ENCODE measurements at places on chromosomes 6 and 20.
A peak's percentile ranks its signal among the peaks of the same experiment; 100 is the strongest.

DNA sequence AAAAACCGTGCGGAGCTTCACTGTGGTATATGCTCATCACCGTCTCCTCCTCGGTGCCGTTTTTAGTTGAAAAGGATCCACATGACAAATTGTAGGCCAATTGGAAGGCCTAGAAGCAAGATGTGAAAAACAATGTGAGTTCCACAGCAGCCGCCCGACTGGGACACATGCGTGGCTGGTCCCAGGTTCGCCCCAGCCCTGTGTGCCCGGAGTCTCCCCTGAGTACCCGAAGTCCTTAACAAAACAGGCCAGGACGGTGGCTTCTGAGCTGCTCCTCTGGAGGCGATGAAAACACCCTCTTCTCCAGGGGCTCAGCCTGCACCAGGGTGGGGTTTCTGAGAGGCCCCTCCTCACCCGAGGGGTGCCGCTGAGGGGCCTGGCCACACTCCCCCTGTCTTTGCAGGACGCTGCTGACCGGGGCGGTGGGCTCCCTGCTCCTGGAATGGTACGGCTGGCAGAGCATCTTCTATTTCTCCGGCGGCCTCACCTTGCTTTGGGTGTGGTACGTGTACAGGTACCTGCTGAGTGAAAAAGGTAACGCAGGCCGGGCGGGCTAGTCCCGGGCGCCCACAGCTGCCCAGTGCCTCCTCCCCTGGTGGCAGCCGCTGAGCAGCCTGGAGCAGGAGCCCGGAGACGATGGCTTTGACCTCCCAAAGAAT is 9.8 kb downstream of the SLC17A9 start:
- ATAC-seq: no peak

DNA sequence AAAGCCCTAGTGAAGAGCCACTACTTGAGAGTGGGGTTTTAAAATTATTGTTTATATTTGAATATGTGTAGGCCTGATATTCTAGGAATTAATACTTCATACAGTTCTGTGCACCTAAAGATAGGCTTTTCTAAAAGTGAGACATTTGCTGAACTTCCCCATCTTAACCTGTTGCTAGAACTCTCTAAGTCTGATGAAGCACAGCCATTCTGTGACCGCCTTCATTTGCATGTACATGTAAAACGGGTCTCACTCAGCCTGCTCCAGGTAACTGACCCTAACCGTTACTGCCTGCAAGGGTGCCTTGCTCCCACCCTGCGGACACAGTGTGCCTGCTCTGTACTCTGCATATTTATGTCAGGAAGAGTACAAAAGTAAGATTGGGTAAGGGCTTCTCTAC is 44.3 kb upstream of the IRF4 start:
- no peak for ATAC-seq

GRCh38 chr6:118892355-118892991 is 1.5 kb upstream of the ASF1A start:
- ATAC-seq: no peak

GRCh38 chr6:69294407-69294806 is 502.4 kb downstream of the LMBRD1 start:
- no peak for ATAC-seq

DNA sequence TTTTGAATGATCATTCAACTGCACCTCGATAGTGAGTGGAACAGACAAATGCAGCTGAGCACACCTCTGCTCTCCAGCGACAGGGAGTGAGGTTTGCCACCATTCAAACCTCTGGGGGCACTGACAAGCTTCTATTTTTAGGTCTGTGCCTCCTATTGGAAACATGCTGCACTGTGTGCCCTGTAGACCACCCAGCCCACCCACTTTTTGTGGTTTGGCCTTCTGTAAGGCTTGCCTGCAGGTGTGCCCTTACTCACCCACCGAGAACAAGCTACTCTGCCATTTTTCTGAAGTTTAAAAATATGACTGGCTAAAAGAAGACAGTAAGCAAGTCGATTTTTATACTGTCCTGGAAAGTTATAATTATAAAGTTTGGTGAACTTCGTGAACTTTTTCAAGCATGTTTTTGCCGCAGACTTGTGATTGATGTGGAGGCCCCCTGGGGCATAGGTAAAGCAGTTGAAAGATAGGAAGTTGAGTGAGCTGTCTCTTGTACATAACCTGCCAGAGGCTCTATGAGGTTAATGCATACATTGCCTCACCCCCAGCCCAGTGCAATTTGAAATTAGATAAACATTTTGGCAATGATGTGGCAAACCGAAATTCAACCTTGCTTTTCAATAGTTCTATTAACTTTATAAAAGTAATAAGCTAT is 53.8 kb downstream of the ADGRG6 start:
- ATAC-seq: peak; percentile 12

DNA sequence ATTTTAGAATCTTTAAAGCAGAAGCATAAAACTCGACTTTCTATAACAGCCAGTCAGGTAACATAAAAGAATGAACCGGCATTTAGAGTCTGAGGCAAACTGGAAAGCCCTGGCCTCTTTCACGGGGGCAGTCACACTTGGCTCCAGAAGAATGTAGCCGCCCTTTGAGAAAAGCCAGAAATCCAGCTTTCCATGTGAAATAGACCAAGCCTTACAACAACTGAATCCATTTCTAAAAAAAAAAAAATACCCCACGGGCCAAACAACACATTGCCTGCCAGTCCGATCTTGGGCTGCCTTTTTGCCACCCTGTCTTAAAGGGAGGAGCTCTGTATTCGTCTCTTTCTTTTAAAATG is 252.9 kb upstream of the TAB2 start:
- no peak for ATAC-seq

GRCh38 chr6:97102145-97102790 is 177.7 kb downstream of the KLHL32 start:
- ATAC-seq: no peak

GRCh38 chr6:25137480-25137879 is 141.7 kb upstream of the CARMIL1 start:
- ATAC-seq: no peak

GRCh38 chr20:50876063-50876685 is 55.1 kb downstream of the ADNP start:
- ATAC-seq: no peak

DNA sequence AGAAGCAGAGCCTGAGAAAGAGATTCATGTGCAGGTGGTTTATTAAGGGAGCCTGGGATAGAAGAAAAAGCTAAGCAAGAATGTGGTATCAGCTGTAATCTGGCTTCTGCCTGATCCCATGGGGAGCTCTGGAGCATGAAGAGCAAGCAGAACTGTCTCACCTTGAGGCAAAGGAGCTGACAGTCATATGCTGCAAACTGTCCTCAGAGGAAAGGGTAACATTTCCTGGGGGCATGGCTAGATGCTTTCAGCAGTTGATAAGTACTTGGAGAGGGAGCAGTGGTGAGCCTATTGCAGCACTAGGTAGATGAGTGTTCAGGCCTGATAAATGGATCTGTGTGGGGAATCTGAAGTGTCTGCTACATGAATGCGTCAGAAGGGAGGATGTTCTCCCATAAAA is 621.5 kb upstream of the BTBD3 start:
- ATAC-seq: no peak

- no peak for ATAC-seq
Measured at GRCh38 chr6:123925842-123926399, 122.3 kb downstream of the NKAIN2 start.

GRCh38 chr20:44856856-44857448 is 28.6 kb upstream of the YWHAB start:
- no peak for ATAC-seq

DNA sequence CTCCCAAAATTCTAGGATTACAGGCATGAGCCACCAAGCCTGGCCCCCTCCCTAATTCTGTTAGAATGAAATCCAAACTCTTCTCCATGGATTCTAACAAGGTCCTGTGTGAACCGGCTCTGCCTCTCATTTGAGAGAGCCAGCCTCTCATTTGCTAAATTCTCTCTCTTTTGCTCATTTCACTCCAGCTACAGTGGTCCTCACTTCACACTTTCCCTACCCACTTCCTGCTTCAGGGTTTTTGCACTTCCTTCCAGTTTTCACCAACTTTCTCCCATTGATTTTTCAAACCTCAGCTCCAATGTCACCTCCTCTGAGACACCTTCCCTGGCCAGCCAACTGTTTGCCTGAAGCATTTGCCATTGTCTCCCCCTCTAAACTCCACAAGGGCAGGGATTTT is 5.1 kb downstream of the COX4I2 start:
- no peak for ATAC-seq

DNA sequence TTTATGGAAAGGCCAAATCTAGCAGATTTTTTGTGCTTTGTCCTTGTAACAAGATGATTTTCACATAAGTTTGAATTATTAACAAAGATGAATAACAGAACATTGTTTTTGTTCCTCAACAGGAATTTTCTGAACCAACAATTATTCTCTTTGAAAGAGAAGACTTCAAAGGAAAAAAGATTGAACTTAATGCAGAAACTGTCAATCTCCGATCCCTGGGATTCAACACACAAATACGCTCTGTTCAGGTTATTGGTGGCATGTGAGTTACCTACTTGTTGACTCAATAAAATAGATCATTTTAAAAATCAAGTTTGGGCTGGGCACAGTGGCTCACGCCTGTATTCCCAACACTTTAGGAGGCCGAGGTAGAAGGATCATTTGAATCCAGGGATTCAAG is 70.9 kb downstream of the RTN4IP1 start:
- ATAC-seq: no peak

- no peak for ATAC-seq
Measured at GRCh38 chr6:88856566-88856965, 106.9 kb downstream of the RNGTT start.

DNA sequence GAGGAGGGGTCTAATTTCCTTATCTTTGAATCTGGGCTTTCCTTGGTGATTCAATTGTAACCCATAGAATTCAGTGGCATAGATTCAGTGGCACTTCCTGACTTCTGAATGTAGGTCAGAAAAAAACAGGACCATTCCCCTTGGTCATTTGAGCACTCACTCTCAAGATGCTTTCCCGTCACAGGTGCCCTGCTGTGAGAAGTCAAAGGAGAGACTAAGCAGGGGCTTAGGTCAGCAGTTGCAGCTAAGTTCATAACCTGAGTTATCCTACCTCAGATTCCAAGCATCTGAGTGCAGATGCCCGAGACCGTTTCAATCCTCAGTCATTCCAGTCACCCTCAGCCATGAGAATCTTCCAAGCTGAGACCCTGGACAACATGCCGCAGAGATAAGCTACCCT is 506.6 kb downstream of the FRK start:
- no peak for ATAC-seq

GRCh38 chr6:52164319-52165094 is 21.7 kb upstream of the IL17A start:
- ATAC-seq: no peak

- ATAC-seq: no peak
Measured at GRCh38 chr20:58481481-58482021, 33.6 kb downstream of the APCDD1L start.

- ATAC-seq: no peak
Measured at GRCh38 chr6:31293343-31293742, 21.5 kb upstream of the HLA-C start.

DNA sequence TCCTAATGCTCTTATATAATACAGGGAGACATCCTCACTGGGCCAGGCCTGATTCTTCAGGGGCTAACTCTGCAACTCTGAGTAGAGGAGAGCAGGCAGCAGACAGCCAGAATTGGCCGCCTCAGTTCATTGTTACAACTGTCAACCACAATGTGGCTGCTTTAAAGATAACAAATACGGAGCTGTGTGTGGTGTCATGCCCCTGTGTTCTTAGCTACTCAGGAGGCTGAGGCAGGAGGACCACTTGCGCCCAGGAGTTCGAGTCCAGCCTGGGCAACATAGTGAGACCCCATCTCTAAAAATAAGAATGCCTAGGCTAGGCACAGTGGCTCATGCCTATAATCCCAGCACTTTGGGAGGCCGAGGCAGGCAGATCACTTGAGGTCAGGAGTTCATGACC is 34.3 kb downstream of the CEP250 start:
- no peak for ATAC-seq

DNA sequence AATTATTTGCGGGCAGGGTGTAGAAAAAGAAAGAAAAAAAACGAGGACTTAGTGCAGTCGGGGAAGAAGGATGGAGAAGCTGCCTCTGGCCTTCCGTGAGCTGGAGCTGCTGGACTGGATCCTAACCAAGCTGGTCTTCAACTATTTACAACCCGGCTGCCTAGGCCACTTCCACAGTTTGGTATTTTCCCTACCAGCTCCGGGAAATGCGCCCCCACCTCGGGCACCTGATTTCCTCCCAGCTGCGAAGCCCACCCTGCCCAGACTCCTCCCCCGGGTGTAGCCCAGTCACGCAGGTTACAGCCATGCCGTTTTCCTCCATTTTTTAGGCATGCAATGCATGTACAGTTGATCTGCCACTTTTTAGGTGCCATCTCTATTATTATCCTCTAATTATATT is 21.2 kb downstream of the THEMIS start:
- ATAC-seq: peak; percentile 64

DNA sequence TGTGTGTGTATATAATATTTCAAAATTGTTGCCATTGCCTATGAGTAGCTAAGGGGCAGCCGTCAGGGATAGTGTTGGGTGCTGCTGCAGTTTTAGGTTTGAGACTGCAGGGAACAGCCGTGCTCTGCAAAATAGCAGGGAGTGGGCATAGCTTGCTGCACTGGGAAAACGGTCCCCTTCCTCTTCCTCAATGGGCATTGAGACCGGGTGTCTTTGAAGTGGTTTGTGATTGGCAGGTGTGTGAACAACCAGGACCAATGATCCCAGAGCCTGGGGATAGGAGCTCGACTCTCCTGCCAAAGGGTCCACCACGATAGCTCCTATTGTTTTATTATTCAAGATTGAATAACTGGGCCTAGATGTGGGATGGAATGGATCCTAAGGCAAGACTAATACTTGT is 5.1 kb upstream of the EBF4 start:
- no peak for ATAC-seq

GRCh38 chr20:60447703-60448102 is 489.5 kb downstream of the CDH26 start:
- ATAC-seq: no peak

DNA sequence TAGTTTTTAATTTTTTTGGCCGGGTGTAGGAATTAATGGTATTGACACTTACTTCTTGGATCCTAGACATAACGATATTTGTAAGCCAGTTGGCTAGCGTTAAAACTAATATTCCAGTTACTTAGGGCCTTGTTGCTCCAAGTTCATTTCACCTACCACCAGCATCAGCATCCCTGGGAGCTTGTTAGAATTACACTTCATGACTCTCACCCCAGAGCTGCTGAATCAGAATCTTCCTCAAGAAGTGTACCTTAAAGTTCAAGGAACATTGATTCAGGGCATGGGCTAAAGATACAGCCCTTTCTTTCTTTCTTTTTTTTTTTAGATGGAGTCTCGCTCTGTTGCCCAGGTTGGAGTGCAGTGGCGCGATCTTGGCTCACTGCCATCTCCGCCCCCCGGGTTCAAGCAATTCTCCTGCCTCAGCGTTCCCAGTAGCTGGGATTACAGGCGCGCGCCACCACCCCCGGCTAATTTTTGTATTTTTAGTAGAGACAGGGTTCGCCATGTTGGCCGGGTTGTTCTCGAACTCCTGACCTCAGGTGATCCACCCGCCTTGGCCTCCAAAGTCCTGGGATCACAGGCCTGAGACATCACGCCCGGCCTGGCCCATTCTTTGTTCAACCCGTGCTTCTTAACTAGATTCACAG is 1.1 kb downstream of the SLX4IP start:
- no peak for ATAC-seq

DNA sequence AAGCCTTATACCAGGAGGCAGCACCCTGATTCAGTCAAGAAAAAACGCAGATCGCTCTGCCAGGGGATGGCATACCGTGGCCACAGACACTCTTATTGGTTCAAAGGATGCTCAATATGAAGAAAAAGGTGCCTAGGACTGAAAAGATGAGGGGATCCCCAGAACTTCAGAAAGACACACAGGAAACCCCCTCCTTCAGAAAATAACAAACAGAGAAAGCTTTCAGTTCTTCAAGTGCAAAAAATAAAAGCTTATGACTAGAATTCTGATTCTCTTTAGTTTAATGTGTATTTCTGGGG is 17.7 kb upstream of the MYB start:
- no peak for ATAC-seq

GRCh38 chr6:82006027-82006738 is 241.4 kb downstream of the IBTK start:
- ATAC-seq: peak; percentile 80
